SJCRH30 (cell line): ENCODE measurements at places on chromosomes 6 and 20.
A peak's percentile ranks its signal among the peaks of the same experiment; 100 is the strongest.

GRCh38 chr20:48321271-48321670 lies 506.5 kb downstream of the PREX1 start:
- peak; percentile 59 for DNase-seq
- no peaks in the 10 kb centered on the region for H3K27me3 ChIP-seq
- H3K36me3 ChIP-seq = no peaks in the 10 kb centered on the region
- no peak overlapping the region; the same call in 1 of the 2 replicates for H3K27ac ChIP-seq
- peaks cover 29% of the 10 kb centered on the region for H3K4me1 ChIP-seq

- no peak overlapping the region for H3K4me3 ChIP-seq
- no peak overlapping the region for H3K27ac ChIP-seq
- peaks cover 22% of the 10 kb centered on the region for H3K4me1 ChIP-seq
- H3K27me3 ChIP-seq = no peaks in the 10 kb centered on the region
- no peak for DNase-seq
These were observed 17.7 kb downstream of the RAB22A start for GRCh38 chr20:58327211-58327610.

GRCh38 chr6:90241229-90241880 lies 55.3 kb downstream of the BACH2 start:
- no peaks in the 10 kb centered on the region for H3K27me3 ChIP-seq
- no peak overlapping the region for H3K4me3 ChIP-seq
- H3K4me1 ChIP-seq = peaks cover 22% of the 10 kb centered on the region
- H3K36me3 ChIP-seq = no peaks in the 10 kb centered on the region
- DNase-seq = no peak
- H3K27ac ChIP-seq = no peak overlapping the region

- no peak for DNase-seq
- no peaks in the 10 kb centered on the region for H3K27me3 ChIP-seq
- H3K36me3 ChIP-seq = peaks cover 63% of the 10 kb centered on the region
- H3K4me1 ChIP-seq = peaks cover 38% of the 10 kb centered on the region
- no peak overlapping the region for H3K27ac ChIP-seq
These were observed 51.0 kb upstream of the SUPT3H start for GRCh38 chr6:45428727-45429126.

DNA sequence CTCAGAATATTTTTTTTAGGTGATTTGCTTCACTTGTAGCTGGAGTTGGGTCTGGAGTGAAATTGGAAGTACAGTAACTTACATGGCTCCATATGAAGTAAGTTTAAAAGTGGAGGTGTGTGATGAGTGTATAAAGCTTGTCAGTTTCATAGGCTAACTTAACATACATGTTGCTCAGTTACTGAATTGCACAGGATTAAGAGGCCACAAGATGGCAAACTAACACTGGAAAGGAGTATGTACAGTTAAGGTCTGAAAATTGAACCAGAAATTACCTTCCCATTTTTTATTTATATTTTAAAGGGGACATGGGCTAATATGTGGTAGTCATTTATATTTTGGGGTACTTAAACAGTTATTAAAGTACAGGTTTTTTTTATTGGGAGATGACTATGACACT lies 45.3 kb upstream of the SMIM8 start:
- H3K4me3 ChIP-seq = no peak overlapping the region
- H3K4me1 ChIP-seq = no peaks in the 10 kb centered on the region
- no peak overlapping the region for H3K27ac ChIP-seq
- H3K27me3 ChIP-seq = no peaks in the 10 kb centered on the region

DNA sequence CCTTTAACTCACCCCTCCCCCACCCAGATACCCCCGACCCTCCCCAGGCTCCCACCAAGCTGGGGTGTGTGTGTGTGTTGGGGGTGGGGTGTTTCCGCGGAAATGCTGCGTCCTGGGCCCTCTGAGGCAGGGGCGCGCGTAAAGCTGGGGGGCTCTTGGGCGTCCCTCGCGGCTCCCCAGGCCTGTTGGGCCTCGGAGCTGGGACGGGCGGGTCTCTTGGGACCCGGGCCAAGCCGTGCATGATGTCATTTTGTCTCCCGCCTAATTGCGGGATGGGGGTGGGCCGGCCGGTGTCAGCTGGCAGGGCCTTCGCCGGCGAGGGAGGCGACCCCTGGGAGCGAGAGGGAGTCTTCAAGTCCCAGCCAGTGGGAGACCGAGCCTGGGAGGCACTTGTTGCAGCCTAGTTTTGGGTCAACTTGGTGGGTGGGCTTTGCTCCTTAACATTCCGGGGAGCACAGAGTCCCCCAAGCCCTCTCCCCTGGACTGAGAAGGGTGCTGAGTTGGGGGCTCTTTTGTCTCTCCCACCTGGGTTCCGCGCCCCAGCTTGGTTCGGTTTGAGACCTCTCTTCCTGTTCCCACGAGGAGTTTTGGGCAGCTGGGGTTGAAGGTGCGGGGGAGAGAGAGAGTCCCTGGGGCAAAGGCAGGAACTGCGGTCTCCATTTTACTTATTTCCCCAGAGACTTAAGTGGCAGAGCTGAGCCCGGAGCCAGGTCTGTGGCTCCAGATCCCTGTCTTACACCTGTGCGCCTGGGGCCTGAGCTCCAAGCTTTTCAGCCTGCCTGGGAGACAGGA lies 623 bp downstream of the MYBL2 start:
- H3K27me3 ChIP-seq = no peaks in the 10 kb centered on the region
- H3K4me1 ChIP-seq = peaks cover 18% of the 10 kb centered on the region
- peak overlapping the region; percentile 80 for H3K4me3 ChIP-seq
- H3K27ac ChIP-seq = peak overlapping the region; percentile 86
- peaks cover 27% of the 10 kb centered on the region for H3K36me3 ChIP-seq

DNA sequence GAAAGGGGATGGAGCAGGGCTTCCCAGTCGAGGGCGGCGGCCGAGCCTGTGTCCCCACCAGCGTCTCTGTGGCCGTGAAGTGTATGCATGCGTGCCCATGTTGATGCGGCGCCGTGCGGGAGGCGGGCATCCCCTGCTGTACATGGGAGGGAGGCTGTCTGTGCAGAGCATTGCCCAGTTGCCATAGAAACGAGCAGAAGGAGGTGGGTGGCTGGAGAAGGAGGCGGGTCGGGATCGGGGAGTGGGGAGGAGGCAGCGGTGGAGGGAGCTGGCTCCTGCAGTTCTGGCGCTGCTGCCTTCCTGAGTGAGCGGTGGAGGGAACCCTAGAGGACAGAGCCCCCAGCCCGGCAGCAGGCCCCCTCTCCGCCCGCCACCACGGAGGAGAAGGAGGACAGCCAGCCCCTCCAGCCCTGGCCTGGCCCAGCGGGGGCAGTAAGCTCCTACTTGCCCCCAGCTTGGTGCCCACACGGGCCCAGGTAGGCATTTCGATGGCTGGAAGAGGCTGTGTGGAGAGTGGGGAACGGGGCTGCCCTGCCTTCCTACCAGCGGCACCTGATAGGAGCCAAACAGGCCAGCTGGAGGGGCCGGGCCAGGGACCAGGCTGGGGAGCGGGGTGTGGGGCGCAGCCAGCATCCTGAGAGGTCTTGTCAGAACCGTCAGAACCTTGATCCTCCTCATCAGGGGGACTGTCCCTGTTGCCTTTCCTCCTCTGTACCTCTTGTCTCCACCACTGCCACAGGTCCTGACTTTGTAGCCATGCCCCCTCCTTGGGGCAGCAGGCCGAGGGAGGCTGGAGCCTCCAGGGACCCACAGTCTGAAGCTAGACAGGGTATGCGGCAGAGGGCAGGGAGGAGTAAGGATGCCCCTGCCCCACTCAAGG lies 41.3 kb downstream of the SPDEF start:
- no peak overlapping the region for H3K4me3 ChIP-seq
- DNase-seq = no peak
- H3K4me1 ChIP-seq = no peaks in the 10 kb centered on the region
- H3K27ac ChIP-seq = no peak overlapping the region

DNA sequence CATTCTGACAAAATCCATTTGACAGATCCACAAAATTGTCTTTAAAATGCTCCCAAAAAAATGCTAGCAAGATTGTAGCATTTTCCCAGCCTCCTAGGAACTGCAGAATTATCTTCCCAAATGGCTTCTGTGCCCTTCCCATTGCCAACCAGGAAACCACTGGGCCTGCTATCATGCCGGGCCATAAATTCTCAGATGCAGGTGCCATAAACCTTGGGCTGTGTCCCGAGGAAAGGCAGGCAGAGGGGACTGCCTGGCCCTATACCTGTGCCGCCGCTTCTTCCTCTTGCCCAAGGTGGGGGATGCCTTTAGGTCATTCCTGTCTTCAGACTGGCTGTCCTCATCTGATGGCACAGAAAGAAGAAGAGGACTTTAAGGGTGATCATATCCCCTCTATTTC lies 2.8 kb downstream of the VSX1 start:
- no peak overlapping the region for H3K27ac ChIP-seq
- H3K4me3 ChIP-seq = no peak overlapping the region
- H3K4me1 ChIP-seq = peaks cover 6% of the 10 kb centered on the region
- no peaks in the 10 kb centered on the region for H3K27me3 ChIP-seq

GRCh38 chr20:47389867-47390347 lies 33.4 kb upstream of the ZMYND8 start:
- no peaks in the 10 kb centered on the region for H3K36me3 ChIP-seq
- no peaks in the 10 kb centered on the region for H3K27me3 ChIP-seq
- no peak overlapping the region for H3K27ac ChIP-seq
- DNase-seq = peak; percentile 55

GRCh38 chr6:35694462-35694861 lies 5.7 kb upstream of the FKBP5 start:
- no peak overlapping the region for H3K27ac ChIP-seq
- H3K4me1 ChIP-seq = no peaks in the 10 kb centered on the region
- no peak for DNase-seq
- no peak overlapping the region for H3K4me3 ChIP-seq

- peaks cover 6% of the 10 kb centered on the region for H3K4me1 ChIP-seq
- no peaks in the 10 kb centered on the region; the same call in 1 of the 2 replicates for H3K27me3 ChIP-seq
- no peak overlapping the region for H3K4me3 ChIP-seq
- no peak overlapping the region for H3K27ac ChIP-seq
- H3K36me3 ChIP-seq = no peaks in the 10 kb centered on the region
- no peak for DNase-seq
These were observed 16.3 kb upstream of the PDE10A start for GRCh38 chr6:165679326-165679725.

- H3K27ac ChIP-seq = no peak overlapping the region; the same call in 1 of the 2 replicates
- H3K4me3 ChIP-seq = peak overlapping the region; percentile 54
- H3K36me3 ChIP-seq = no peaks in the 10 kb centered on the region
- DNase-seq = peak; percentile 69
- H3K27me3 ChIP-seq = 0 out of 2 replicates have a peak, but pooled peaks cover 2% of the 10 kb centered on the region
These were observed 148.3 kb upstream of the AFDN start for GRCh38 chr6:167678102-167679101.

GRCh38 chr6:42105709-42106108 lies 36.7 kb downstream of the C6orf132 start:
- peaks cover 4% of the 10 kb centered on the region; the same call in 1 of the 2 replicates for H3K27me3 ChIP-seq
- no peak overlapping the region for H3K27ac ChIP-seq
- no peaks in the 10 kb centered on the region for H3K4me1 ChIP-seq
- H3K4me3 ChIP-seq = no peak overlapping the region
- no peaks in the 10 kb centered on the region for H3K36me3 ChIP-seq

- H3K4me1 ChIP-seq = peaks cover 23% of the 10 kb centered on the region
- H3K27me3 ChIP-seq = no peaks in the 10 kb centered on the region
- H3K27ac ChIP-seq = no peak overlapping the region
- DNase-seq = peak; percentile 23
- H3K36me3 ChIP-seq = no peaks in the 10 kb centered on the region
These were observed 4.3 kb downstream of the REV3L start for GRCh38 chr6:111478749-111479148.

DNA sequence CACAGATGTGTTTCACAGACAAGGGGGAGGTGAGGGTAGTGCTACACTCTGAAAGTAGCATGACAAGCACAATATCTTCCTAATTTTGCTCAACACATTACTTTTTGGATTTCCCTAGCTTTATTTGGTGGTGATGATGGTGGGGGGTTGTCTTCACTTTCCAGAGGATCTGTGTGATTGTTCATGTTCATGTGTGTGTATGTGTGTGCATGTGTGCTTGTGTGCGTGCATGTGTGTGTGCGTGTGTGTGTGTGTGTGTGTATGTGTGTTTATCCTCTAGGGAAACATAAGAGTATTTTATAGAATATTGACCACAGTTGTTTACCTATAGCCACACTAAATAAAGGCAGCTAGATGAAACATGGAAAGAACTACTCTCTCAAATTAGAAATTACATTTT lies 183.8 kb upstream of the EYA4 start:
- no peak overlapping the region for H3K27ac ChIP-seq
- no peak for DNase-seq
- H3K4me1 ChIP-seq = peaks cover 13% of the 10 kb centered on the region
- no peaks in the 10 kb centered on the region for H3K27me3 ChIP-seq
- no peaks in the 10 kb centered on the region for H3K36me3 ChIP-seq

GRCh38 chr20:17061715-17062114 lies 165.1 kb upstream of the PCSK2 start:
- no peaks in the 10 kb centered on the region for H3K27me3 ChIP-seq
- DNase-seq = no peak
- H3K36me3 ChIP-seq = no peaks in the 10 kb centered on the region
- H3K4me1 ChIP-seq = no peaks in the 10 kb centered on the region

DNA sequence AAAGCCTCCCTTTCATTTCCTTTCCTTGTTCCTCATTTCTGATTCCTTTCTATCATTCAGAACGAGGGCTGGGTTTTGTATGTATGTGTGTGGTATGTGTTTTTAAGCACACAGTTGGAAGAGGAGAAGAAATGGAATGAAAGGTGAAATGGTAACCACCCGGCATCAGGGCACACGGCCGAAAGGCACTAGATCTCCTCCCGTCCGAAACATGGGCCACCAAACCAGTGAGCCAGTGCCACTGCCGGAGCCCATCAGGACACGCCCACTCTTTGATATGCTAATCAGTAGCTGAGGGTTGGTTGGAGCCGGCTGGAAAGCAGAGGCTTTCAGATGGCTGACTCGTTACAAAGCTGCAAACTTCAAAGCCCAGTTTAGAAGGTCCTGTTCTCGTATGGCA lies 228.6 kb upstream of the JARID2 start:
- no peak overlapping the region for H3K4me3 ChIP-seq
- H3K4me1 ChIP-seq = no peaks in the 10 kb centered on the region
- no peaks in the 10 kb centered on the region for H3K36me3 ChIP-seq
- no peak for DNase-seq
- no peaks in the 10 kb centered on the region for H3K27me3 ChIP-seq
- H3K27ac ChIP-seq = no peak overlapping the region

- no peak overlapping the region for H3K4me3 ChIP-seq
- H3K27me3 ChIP-seq = no peaks in the 10 kb centered on the region
- no peak for DNase-seq
- H3K36me3 ChIP-seq = no peaks in the 10 kb centered on the region
- no peaks in the 10 kb centered on the region for H3K4me1 ChIP-seq
- no peak overlapping the region for H3K27ac ChIP-seq
These were observed 28.6 kb downstream of the DEFB114 start for GRCh38 chr6:49935387-49935786.
